Stomach (tissue), 19 donors: ENCODE measurements at places on chromosomes 2 and 18. TPM values are rescaled to one million over a fixed set of nuclear protein-coding genes. Genes with fewer than 3 reads are reported as not detected.

DNA sequence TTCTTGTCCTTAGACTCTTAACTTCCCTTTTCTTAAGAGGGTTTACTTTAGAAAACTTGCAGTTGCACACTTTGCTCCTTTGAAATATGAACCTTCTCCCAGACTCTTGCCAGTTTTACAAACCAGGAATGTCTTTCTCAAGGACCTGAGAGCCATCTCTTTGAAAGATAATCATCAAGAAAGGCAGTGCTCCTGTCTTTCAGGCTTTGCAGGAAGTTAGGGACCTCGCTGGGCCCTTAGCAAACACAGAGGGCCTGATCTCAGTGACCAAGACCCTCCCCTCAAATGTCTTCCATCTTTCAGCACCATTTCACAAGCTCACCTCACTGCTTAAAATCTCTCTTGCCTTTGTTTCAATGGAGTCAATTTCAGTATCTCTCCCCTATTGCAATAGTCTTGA is 32.0 kb upstream of the NYAP2 start:
- DNase-seq = no peak

KHK gene
- 3.3 TPM for total RNA-seq

GRCh38 chr18:6543330-6543908 is 128.7 kb upstream of the L3MBTL4 start:
- DNase-seq = no peak

- peak; percentile 13 for DNase-seq
These were observed 245.8 kb downstream of the PAX3 start for GRCh38 chr2:222052934-222053367.

TUBB8B gene
- not detected for total RNA-seq

DNA sequence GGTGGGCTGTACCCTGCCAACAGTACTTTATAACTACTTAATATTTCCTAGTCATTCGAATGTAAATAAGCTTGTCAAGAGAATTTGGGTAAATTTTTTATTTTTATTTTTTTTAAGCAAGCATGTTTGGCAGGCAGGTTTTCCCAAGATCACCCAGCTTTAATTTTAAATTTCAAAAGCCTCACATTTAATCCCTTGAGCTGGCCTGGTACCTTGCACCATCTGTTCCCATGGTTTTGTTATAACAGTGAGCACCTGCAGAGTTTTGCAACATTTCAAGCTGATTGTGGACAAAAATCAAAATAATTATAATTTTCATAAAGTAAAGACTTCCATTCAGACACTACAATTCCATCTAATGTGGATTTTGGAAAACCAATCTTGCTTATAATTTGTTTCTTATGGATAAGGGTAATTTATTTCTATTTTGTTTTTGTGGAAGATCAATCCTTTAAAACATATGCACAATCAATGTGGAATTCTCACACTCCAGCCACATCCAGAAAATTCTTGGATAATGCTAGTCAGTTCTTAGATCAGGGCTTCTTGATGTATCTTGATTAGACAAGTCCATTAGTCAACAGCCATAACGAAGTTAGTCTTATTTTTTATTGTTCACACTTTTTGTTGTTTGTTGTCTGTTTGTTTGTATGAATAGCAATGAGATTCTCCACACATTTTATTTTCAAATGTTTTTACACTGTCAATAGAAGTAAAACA is 689.3 kb downstream of the NR4A2 start:
- no peak for DNase-seq

GRCh38 chr2:75064691-75065396 is 106.4 kb downstream of the POLE4 start:
- DNase-seq = peak; percentile 70

FHL2 gene
- 66.6 TPM for total RNA-seq

GRCh38 chr2:44136252-44136651 is 32.4 kb upstream of the PPM1B start:
- no peak for DNase-seq

- peak; percentile 44 for DNase-seq
These were observed 12.1 kb downstream of the PLEKHH2 start for GRCh38 chr2:43648994-43649701.

- DNase-seq = no peak
These were observed 28.3 kb upstream of the ITGB6 start for GRCh38 chr2:160228141-160228917.

DNA sequence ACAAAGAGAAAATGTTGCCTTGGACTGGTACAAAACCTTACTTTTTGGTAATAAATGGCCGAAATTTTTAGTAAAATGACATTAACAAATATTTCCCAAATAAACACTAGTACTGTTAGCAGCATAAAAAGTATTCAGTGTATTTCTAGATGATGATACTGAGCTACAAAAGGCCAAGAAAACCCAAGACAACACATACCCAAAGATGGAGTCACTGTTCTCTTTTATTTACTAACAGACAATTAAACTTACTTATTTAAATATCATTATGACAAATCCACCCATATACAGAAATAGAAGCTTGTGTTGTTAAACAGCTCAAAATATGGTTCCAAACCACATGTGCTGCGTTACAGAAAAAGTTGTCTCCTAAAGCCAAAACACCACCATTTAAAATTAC is 239.9 kb downstream of the ZEB2 start:
- DNase-seq = no peak

DNA sequence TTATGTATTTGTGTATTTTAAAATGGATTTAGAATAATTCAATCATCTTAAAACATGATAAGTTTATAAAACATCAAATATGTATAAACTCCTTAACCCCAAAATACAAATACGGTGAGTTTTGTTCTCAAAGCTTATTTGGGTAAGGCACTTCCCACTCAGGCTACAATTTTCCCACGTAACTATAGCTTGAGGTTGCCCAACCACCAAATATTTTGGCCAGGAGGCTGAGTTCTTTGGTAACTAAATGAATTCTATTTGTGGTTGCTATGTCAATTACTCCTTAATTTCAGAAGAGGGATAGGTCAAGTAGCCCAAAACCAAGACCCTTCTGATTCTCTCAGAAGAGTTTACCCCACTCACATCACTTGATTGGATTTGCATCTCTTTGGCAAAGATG is 70.4 kb downstream of the MYL12B start:
- no peak for DNase-seq
